Activated CD4-positive, alpha-beta T cell treated with anti-CD3 and anti-CD28 coated beads for 1 hour (primary cell): ENCODE measurements at places on chromosomes 12 and 14.

- no peak for DNase-seq
Observed at GRCh38 chr14:88005050-88005481, at the start of gene GPR65. TSS of gene GPR65 (plus strand) at chr14:88005135. CDS start at chr14:88010848, 5,713 bp downstream.

DNA sequence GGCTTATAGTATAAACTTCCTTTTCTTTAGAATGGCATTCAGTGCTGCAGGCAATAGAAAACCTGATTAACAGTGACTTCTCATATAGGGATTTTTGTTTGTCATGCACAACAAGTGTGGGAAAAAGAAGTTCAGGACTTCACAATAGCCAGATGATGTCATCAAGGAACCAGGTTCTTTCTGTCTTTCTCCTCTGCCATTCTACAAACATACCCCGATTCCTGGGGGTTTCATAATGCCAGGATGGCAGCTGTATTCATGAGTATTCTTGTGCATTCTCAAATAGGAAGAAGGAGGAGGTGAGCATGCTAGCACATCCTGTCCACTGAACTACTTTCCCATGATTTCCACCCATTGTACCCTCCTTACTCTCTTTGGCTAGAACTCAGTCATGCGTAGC is 182.7 kb upstream of the EEA1 start:
- no peak for DNase-seq

- DNase-seq = no peak
Observed at GRCh38 chr12:116076399-116076798, 201.1 kb downstream of the MED13L start.

- DNase-seq = no peak
Observed at GRCh38 chr14:94341656-94342333, 18.7 kb upstream of the SERPINA6 start.

DNA sequence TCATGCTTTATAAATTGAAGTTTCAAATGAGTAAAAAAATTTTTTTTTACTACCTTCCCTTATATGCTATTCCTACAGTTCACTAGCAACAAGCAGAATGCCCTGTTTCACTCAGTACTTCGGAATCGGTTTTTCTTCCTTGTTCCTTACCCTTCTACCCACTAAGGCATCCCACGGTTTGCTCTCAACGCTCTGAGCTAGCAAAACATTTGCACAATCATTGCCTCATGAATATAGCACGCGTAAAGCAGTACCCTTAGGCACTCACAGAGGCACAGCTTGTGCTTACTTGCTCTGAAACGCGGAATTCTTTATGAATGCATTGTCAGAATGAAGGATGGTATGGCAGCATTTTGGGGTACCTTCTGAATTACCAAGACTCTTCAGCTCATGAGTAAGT is 45.0 kb downstream of the PPP1R13B start:
- no peak for DNase-seq

GRCh38 chr12:1471224-1471623 is 123.2 kb downstream of the FBXL14 start:
- DNase-seq = no peak

DNA sequence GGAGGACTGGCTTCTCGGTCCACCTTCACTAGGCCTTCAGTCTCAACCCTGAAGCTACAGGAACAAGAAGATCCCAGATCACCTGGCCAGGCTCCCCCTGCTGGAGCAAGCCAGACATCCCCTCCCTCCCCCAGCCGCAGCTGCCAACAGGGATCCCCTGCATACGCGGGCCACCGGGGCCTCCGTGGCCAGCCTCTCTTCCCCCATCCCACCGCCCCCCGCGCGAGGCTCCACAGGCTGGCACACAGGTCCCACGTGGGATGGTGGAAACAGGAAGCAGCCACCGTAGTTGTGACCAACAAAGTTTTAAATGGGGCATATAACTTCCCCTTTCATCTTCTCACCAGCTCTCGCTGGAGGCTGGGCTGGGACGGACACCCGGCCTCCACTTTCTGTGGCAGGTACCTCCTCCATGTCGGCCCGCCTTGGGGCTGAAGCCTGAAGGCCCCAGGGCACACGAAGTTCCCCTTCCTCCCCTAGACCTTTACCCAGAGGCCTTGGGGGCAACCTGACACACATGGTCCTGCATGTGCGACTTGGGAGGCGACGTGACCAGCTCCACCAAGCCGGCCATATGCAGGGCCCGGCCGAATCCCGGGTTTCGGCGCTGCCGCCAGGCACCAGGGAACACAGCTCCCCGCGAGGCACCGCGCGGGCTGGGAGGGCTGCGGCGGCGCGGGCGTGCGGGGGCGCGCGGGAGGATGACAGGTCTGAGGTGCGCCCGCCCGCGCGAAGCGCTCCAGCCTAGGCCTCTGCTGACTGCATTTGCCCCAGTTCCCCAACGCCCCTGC is 44.4 kb upstream of the PNMA1 start:
- DNase-seq = peak; percentile 60

GRCh38 chr12:133038118-133038709 is 905 bp downstream of the ZNF84 start:
- DNase-seq = no peak

DNA sequence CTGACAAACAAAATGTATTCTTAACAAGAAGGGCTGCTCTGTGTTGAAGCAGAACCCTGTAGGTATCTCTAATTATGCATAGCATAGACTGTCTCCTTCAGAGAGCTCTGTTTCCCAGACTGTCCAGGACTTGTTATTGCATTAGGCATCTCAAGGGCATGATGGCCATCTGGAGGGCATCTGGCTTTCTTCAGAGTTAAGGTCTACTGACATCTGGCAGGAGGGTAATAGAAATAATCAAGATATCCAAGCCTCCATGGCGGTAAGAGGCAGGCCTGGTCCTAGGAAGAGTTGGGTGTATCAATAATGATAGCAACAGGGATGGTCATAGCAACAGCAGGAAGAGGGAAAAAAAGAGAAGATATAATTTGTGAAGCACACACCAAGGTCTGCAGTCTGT is 161.2 kb downstream of the TTC8 start:
- no peak for DNase-seq

DNA sequence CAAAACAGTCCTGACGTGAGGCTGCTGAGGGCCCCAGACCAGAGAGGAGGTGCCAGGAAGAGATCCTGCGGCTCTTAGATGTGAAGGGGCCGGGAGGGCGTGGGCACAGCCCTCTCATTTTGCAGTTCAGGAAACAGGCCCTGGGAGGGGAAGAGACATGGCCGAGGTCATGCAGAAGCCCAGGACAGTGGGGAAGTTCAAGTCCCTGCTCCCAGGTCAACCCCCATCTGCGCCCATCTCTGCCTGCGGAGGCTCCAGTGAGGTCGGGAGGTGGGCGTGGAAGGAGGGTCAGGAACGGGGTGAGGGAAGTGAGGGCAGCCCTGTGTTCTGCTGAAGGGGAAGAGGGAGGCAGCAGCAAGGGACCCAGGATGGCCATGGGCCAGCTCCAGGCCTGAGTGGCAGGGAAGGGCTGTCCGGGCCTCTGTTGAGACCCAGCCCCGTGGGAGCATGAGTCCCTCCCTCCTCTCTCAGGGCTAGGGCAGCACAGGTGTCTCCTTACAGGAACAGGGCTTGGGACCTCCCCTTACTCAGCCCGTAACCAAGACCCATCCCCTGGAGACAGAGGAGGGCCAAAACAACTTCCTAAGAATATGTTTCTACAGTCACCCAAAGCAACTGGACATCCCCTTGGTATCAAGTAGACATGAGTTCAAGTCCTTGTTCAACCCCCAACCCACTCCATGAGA is 90.8 kb downstream of the LGMN start:
- no peak for DNase-seq

DNA sequence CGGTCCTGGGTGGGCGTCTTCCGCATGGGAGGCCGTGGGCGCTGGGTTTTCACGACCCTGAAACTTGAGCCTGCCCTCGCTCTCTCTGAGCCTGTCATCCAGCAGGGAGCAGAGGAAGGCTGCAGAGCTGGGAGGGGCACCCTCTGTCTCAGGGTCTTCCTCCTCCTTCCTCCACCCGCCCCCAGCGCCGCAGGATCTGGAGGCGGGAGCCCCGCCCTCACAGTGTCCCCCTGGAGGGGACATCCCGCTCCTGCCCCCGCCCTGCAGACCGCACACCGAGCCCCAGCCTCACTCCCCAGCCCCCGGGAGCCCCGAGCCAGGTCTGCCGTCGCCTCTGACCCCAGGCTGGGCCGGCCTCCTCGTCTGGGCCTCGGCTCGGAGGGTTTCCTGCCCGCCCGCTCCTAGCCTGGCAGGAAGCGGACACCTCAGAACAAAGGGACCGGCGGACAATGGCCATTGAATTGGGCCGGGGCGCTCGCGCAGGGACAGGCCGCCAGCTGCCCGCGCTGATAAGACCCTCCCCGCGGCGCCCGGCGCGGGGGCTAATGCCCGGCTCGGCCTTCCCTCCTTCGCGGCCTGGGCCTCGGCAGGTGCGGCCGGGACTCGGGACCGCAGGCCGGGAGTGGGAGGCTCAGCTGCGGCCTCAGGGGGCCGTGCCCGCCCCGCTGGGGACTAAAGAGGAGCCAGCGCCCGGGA is 15.3 kb upstream of the NUDT14 start:
- no peak for DNase-seq

DNA sequence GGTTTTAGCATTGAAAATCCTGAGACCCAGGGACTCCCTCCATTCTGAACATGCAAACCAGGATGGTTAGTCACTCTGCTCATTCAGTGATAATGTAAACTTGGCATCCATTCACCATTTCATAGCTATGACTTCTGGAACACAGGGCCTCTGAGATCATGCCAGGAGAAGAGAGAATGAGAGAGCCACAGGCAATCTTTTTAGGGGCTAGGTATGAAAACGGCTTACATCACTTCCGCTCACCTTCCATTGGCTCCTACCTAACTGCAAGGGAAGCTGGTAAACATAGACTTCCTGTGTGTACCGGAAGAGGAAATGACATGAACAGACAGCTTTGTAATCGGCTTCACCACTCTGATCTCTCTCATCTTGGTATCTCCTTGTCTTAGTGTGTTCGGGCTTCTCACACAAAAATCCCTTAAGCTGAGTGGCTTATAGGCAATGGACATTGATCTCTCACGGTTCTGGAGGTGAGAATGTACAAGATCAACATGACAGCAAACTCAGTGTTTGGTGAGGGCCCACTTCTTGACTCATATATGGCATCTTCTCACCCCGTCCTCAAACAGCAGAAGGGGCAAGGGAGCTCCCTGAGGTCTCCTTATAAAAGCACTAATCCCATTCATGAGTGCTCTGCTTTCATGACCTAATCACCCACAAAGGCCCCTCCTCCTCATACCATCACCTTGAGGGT is 465.9 kb upstream of the TBX3 start:
- DNase-seq = no peak

GRCh38 chr14:99971941-99972747 is 93.1 kb upstream of the EVL start:
- DNase-seq = peak; percentile 10

GRCh38 chr14:25108959-25109358 is 59.0 kb upstream of the STXBP6 start:
- DNase-seq = no peak

- DNase-seq = no peak
Observed at GRCh38 chr14:99101855-99102461, 170.0 kb downstream of the BCL11B start.

- DNase-seq = no peak
Observed at GRCh38 chr14:99028521-99028920, 243.5 kb downstream of the BCL11B start.

DNA sequence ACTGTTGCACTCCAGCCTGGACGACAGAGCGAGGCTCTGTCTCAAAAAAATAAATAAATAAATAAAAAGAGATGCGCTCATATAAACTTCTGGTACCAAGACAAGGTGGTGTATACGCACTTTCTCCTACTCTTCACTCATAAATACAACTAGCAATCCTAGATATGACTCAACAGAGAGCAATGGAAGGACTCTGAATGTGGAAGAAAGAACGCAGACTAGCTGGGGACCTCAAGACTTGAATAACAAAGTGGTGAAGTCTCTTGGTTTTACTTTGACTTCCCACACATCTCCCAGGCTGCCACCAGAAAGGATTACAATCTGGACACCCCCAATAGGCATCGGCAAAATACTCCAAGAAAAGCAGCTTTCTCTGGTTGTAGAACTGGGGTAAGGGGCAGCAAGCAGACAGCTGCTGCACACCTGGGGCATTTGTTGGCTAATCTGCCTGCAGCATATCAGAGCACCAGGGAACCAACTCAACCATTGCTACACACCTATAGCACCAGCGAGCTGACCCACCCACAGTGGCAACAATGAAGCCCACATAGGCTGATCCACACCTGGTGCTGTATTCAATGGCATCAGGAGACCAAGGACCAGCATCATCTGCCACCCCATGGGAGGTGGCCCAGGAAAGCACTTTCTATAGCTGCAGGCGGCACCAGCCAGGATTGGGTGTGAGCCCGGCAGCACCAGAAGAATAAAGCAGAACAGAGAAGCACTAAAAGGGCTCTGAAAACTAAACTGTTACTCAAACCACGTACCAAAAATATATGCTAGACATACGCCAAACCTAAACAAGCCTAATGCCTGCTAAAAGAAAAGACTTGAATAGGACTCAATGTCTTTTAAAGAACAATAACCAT is 1231.7 kb upstream of the TMEM132C start:
- DNase-seq = no peak

- DNase-seq = no peak
Observed at GRCh38 chr14:52277552-52277951, 10.1 kb downstream of the PTGDR start.

DNA sequence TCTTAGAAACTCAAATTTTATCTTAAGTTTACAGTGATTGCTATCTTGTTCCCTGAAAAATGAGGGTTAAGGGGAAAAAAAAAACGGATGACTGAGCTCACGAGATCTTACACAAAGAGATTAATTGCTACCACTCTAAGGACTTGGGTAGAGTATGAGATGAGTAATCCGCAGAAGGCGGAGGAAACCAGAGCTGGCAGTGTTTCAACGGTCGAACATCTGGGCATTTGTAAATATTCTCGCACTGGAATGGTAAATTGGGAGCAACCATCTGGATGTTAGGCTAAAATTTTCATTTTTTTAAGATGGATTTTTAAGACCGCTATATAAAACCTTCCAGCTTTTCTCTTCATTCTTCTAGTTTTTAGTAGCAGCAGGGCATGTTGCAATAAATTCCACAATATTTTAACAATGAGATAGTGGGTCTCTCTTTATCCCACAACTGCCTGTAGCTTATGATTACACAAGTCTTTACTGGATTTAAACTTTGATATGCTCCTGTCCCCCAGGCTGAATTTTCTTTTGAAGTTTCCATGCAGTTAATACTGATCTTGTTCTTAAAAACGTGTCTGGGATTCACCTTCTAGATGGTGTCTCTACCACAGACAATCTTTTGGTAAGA is 1324.1 kb downstream of the AACS start:
- no peak for DNase-seq

DNA sequence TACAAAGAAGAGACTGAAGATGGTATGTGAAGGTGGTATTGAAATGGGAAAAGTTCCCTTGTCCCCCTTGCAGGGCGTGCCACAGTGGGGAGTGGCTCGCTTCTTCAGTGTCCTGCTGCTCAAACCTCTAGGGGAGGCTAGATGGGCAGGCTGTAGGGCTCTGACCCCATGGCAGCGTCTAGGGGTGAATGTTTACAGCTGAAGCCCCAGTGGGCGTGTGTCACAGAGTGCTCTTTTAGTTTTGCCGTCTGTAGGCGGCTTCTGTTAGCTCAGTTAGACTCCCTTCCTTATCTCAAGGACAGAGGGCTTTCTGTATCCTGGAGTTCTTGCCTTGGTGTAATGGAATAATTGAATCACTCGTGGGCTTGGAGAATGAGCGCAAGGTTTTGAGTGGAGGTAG is 266.2 kb downstream of the RAD51B start:
- no peak for DNase-seq

- no peak for DNase-seq
Observed at GRCh38 chr12:46483572-46484395, 111.2 kb upstream of the SLC38A2 start.

GRCh38 chr14:106378191-106378590 is 851.8 kb downstream of the TMEM121 start:
- DNase-seq = no peak
